Keratinocyte (primary cell): ENCODE measurements at places on chromosomes 13 and 19. TPM values are rescaled to one million over a fixed set of nuclear protein-coding genes. Genes with fewer than 3 reads are reported as not detected.

- no peaks in the 10 kb centered on the region for H3K36me3 ChIP-seq
- no peaks in the 10 kb centered on the region for H3K27me3 ChIP-seq
- H3K27ac ChIP-seq, result no peak overlapping the region
- H3K4me3 ChIP-seq, result peak overlapping the region; percentile 96
- no peak for DNase-seq
- peaks cover 17% of the 10 kb centered on the region for H3K4me1 ChIP-seq
These were observed 1.8 kb downstream of the KATNAL1 start for GRCh38 chr13:30305456-30305970.

- no peak overlapping the region for H3K27ac ChIP-seq
- H3K36me3 ChIP-seq, result no peaks in the 10 kb centered on the region
- H3K4me3 ChIP-seq, result no peak overlapping the region
- H3K4me1 ChIP-seq, result no peaks in the 10 kb centered on the region
These were observed 21.4 kb upstream of the MICU2 start for GRCh38 chr13:21625366-21625765.

- DNase-seq, result no peak
- H3K27me3 ChIP-seq, result peaks cover 19% of the 10 kb centered on the region
- no peaks in the 10 kb centered on the region for H3K36me3 ChIP-seq
- H3K27ac ChIP-seq, result no peak overlapping the region
- peaks cover 11% of the 10 kb centered on the region for H3K4me1 ChIP-seq
- peak overlapping the region; percentile 15 for H3K4me3 ChIP-seq
These were observed 32.4 kb downstream of the GJA3 start for GRCh38 chr13:20128459-20128931.

Gene RASAL3
- 0.04 TPM in 1 of 3 replicates, not detected in the others for polyA plus RNA-seq

Gene MATK
- polyA plus RNA-seq, result 0.05 to 0.27 TPM (median 0.16 TPM) in 3 replicates

GRCh38 chr13:45967589-45967988 is 85.0 kb downstream of the ZC3H13 start:
- no peak for DNase-seq
- no peak overlapping the region for H3K27ac ChIP-seq
- H3K36me3 ChIP-seq, result peaks cover 7% of the 10 kb centered on the region
- H3K27me3 ChIP-seq, result no peaks in the 10 kb centered on the region
- H3K4me1 ChIP-seq, result peaks cover 2% of the 10 kb centered on the region

DNA sequence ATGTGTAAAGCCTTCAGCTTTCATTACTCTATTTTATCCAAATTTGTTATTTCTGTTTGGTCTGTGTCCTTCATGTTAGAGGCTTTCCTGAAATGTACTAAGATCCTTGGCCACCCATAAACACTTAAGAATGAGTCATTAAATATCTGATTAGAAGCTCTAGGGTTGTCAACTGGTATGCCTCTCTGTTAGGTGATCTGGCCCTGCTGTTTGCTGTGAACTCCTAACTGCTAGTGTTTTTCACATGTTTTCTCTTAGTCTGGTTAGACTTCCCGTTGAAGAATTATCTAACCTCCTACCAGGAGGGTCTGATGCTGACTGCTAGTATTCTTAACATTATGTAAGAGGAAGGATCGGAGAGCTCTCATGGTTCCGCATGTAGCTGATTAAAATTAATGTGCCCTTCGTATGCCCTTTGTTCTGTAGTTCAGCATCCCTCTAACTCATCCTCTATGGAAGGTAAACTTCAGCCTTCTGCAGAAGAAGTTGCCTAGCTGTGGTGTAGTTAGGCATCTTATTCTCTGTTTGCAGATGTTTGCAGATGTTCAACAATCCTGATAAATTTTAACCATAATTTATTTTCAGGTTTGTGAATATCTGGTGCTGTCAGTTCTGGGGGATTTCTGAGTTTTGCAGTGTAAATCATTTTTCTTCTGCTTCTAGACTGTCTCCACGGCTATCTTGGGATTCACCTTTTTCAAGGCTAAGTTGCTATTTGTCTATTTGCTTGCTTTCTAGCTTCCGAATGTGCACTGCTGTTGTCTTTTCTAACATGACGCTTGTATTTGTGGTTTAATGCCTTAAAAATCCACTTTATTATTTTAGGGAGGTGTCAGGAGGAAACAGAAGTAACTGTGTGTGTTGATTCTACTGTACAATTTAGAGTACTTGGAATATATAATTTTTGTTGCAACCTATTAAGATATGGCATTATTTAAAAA is 207.2 kb upstream of the SPRY2 start:
- H3K36me3 ChIP-seq, result no peaks in the 10 kb centered on the region
- H3K4me1 ChIP-seq, result no peaks in the 10 kb centered on the region
- no peaks in the 10 kb centered on the region for H3K27me3 ChIP-seq
- H3K4me3 ChIP-seq, result no peak overlapping the region

GRCh38 chr19:50328224-50328872 is 829 bp downstream of the KCNC3 start:
- peak overlapping the region; percentile 26 for H3K4me3 ChIP-seq
- no peak for DNase-seq
- peaks cover 1% of the 10 kb centered on the region for H3K4me1 ChIP-seq
- peaks cover 72% of the 10 kb centered on the region for H3K27me3 ChIP-seq

Gene TTC9B
- polyA plus RNA-seq, result not detected in 3 replicates

Gene ZNF234
- 2.8 to 4.4 TPM (median 4.1 TPM) in 3 replicates for polyA plus RNA-seq

DNA sequence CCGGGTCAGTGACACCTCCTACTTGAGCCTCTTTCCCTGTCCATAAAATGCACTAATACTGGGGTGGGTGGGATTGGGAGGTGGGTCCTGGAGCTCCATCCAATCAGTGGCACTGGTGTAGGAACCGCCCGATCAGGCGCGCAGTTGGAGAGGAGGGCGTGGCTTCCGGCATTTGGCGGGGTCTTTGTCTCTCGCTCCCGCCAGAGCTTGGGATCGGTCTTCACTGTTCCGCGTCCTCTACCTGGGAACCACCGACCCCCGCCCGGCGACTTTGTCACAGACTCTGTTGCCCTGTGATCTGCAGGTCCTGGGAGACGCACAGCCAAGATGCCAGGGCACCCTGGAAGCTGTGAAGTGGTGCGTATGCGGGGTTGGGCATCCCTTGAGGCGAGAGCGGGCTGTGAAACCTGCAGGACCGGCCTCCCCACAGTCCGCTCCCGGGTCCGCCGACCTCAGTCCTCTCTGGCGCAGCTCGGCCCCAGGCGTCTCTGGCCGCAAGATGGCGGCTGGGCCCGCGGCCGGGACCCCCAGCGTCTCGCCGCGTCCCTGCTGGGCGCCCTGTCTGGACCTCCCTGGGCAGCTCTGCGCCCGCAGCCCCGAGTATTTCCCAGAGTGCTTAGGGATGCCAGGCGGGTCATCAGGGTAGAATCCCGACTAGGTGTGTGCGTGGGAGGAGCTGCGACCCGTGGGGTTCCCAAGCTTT is 41.6 kb upstream of the ZNF730 start:
- H3K36me3 ChIP-seq, result no peaks in the 10 kb centered on the region
- H3K27me3 ChIP-seq, result no peaks in the 10 kb centered on the region
- peak overlapping the region; percentile 6 for H3K4me3 ChIP-seq

Gene FBL
- 222 to 357 TPM (median 301 TPM) in 3 replicates for polyA plus RNA-seq

DNA sequence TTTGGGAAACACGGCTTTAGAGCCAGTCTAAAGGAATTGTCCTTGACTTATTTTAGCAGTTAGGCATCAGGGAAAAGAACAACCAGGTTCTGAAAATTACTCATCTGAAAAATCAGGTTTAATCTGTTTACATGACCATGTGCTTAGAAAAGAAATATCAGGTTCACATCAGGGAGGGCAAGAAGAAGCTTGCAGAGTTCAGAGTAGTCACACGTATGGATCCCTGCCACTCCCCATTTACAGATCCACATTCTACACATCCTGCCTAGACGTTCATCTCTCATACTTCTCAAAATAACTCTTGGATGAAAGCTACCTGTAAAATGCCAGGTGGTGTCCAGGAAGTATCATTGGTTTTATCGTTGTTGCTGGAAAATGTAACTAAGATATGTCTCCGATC is 14.0 kb upstream of the PHF11 start:
- peaks cover 6% of the 10 kb centered on the region for H3K36me3 ChIP-seq
- H3K4me3 ChIP-seq, result no peak overlapping the region

DNA sequence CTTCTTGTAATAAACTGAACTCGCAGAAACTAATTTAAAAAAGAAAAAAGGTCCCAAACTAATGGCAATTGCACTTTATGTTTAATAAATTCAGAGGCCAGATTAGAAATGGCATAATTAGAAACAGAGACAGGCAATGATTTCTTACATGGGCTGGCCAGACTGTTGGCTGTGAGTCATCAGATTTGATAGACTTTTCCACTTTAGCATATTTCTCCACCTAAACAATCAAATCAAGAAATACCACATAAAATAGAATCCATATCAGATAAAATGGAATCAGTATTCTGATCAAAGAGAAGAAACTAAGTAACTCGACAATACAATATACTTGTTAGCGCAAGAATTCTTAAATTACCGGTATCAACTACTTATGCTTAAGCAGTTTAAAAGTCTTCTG is 29.0 kb downstream of the EXOSC8 start:
- DNase-seq, result no peak
- no peaks in the 10 kb centered on the region for H3K27me3 ChIP-seq
- no peak overlapping the region for H3K27ac ChIP-seq

GRCh38 chr13:20222553-20222952 is 9.6 kb downstream of the GJB6 start:
- no peak overlapping the region for H3K27ac ChIP-seq
- no peak for DNase-seq
- H3K4me1 ChIP-seq, result no peaks in the 10 kb centered on the region
- no peaks in the 10 kb centered on the region for H3K27me3 ChIP-seq

Gene ZNF460
- polyA plus RNA-seq, result 10.3 to 16.9 TPM (median 15.2 TPM) in 3 replicates

- no peaks in the 10 kb centered on the region for H3K36me3 ChIP-seq
- no peaks in the 10 kb centered on the region for H3K4me1 ChIP-seq
- no peak overlapping the region for H3K27ac ChIP-seq
- H3K27me3 ChIP-seq, result no peaks in the 10 kb centered on the region
These were observed 459.2 kb downstream of the TSHZ3 start for GRCh38 chr19:30890033-30890432.

- H3K27ac ChIP-seq, result no peak overlapping the region
- no peak overlapping the region for H3K4me3 ChIP-seq
These were observed 93.2 kb upstream of the C1QTNF9B start for GRCh38 chr13:23990455-23990854.

DNA sequence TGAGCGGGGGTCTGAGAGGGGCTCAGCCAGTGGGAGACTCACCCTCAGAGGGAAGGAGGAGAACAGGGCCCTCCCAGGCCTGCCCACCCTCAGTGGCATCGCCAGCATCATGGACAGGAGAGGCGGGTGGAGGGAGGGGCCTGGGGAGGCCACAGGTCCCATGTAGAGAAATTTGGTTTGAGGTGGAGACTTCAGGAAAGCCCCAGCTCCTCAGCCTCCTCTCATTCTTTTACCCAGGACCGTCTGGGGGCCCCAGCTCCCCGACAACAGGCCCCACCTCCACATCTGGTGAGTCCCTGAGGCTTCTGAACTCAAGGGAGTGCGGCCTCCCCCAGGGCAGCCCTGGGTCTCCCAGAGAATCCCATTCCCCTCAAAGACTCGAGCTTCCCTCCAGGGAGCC is 3.1 kb downstream of the LILRB1 start:
- H3K4me3 ChIP-seq, result no peak overlapping the region
- no peaks in the 10 kb centered on the region for H3K4me1 ChIP-seq
- no peaks in the 10 kb centered on the region for H3K27me3 ChIP-seq
- DNase-seq, result no peak

GRCh38 chr13:38180670-38181069 is 169.0 kb upstream of the UFM1 start:
- peaks cover 17% of the 10 kb centered on the region for H3K4me1 ChIP-seq
- peak overlapping the region; percentile 2 for H3K4me3 ChIP-seq
- peak overlapping the region; percentile 42 for H3K27ac ChIP-seq
- H3K36me3 ChIP-seq, result no peaks in the 10 kb centered on the region

GRCh38 chr13:114089341-114089740 is 43.1 kb downstream of the RASA3 start:
- no peaks in the 10 kb centered on the region for H3K27me3 ChIP-seq
- H3K36me3 ChIP-seq, result no peaks in the 10 kb centered on the region
- no peaks in the 10 kb centered on the region for H3K4me1 ChIP-seq
- no peak overlapping the region for H3K4me3 ChIP-seq
- H3K27ac ChIP-seq, result no peak overlapping the region

- no peak for DNase-seq
- H3K36me3 ChIP-seq, result no peaks in the 10 kb centered on the region
These were observed 277.3 kb downstream of the FOXO1 start for GRCh38 chr13:40389081-40389641.

DNA sequence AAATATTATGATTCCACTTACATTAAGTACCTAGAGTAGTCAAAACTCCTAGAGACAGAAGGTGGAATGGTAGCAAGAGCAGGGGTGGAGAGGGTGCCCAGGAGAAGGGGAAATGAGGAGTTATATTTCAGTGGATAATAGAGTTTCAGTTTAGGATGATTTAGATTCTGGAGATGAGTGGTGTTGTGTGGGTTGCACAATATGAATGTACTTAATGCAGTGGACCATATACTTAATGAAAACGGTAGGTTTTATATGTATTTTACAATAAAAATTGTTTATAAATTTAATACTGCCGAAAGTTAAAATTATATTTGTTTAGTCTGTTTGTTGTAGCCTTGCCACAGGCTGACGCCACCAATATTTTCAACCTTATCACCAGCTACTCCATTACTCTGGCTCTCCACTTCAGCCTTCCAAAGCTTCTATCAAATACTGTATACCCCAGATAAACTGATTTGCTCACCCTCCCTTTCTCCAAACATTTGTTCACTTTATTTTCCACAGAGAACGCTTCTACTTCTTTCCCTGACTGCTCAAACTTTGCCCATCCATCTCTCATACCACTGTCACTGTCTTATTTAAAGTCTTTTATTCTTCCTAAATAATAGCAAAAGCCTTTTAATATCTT is 1.4 kb upstream of the RBM26 start:
- peaks cover 26% of the 10 kb centered on the region for H3K4me1 ChIP-seq
- peak overlapping the region; percentile 94 for H3K4me3 ChIP-seq
- H3K36me3 ChIP-seq, result no peaks in the 10 kb centered on the region
- peak overlapping the region; percentile 95 for H3K27ac ChIP-seq
- H3K27me3 ChIP-seq, result no peaks in the 10 kb centered on the region
- DNase-seq, result no peak

DNA sequence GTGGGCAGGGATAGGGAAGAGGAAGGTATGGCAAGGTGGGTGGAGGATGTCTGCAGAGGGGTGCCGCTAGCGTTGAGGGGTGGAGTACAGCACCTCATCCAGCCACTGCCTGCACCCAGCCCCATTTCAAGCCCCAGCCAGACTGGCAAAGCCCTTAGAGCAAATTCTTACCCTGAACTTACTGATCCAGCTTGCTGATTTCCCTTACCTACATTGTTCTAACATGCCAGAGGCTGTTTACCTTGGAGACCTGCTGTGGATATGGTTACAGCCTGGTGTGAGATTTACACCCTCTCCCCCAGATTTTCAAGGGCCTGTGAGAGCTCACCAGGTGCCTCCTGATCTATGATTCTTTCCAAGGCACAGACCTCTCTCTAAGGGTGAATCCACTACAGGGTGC is 86.0 kb downstream of the ZNF726 start:
- no peak overlapping the region for H3K4me3 ChIP-seq
- H3K4me1 ChIP-seq, result no peaks in the 10 kb centered on the region
- no peak for DNase-seq

- no peaks in the 10 kb centered on the region for H3K36me3 ChIP-seq
- peak within 1 kb of the TSS; percentile 67 for H3K4me3 ChIP-seq
- peaks cover 31% of the 10 kb centered on the region for H3K4me1 ChIP-seq
These were observed at the start of gene USP12 for GRCh38 chr13:27171244-27171826. Gene USP12, minus strand, starts transcription at chr13:27171811. Its CDS starts 172 bp downstream, at chr13:27171639.

- peaks cover 24% of the 10 kb centered on the region for H3K27me3 ChIP-seq
- no peak overlapping the region for H3K27ac ChIP-seq
- no peaks in the 10 kb centered on the region for H3K4me1 ChIP-seq
- no peak overlapping the region for H3K4me3 ChIP-seq
- H3K36me3 ChIP-seq, result no peaks in the 10 kb centered on the region
These were observed 5.9 kb downstream of the SHANK1 start for GRCh38 chr19:50713556-50714236.

Gene FREM2
- polyA plus RNA-seq, result 0.01 to 0.07 TPM (median 0.03 TPM) in 3 replicates

GRCh38 chr19:6343462-6343861 is 10.1 kb upstream of the ACER1 start:
- no peak overlapping the region for H3K27ac ChIP-seq
- no peaks in the 10 kb centered on the region for H3K36me3 ChIP-seq
- H3K27me3 ChIP-seq, result no peaks in the 10 kb centered on the region
- H3K4me3 ChIP-seq, result no peak overlapping the region
